ENCODE measurements at places on chromosomes 1 and 21. TPM values are rescaled to one million over a fixed set of nuclear protein-coding genes. Genes with fewer than 3 reads are reported as not detected.

The PTP4A2 gene
- 379 TPM for total RNA-seq

The GDAP2 gene
- 17.9 TPM for total RNA-seq

- H3K27me3 ChIP-seq: no peaks in the 10 kb centered on the region
- H3K36me3 ChIP-seq: peaks cover 77% of the 10 kb centered on the region
- H3K4me1 ChIP-seq: peaks cover 18% of the 10 kb centered on the region
- H3K27ac ChIP-seq: no peak overlapping the region
- H3K4me3 ChIP-seq: no peak overlapping the region
These were observed 15.9 kb downstream of the AKIRIN1 start for GRCh38 chr1:39006726-39007645.

- H3K36me3 ChIP-seq: 0 out of 2 replicates have a peak, but pooled peaks cover 3% of the 10 kb centered on the region
- H3K27ac ChIP-seq: no peak overlapping the region
- no peak overlapping the region for H3K4me3 ChIP-seq
- no peak for DNase-seq
- no peaks in the 10 kb centered on the region for H3K4me1 ChIP-seq
These were observed 5.2 kb downstream of the SRM start for GRCh38 chr1:11054666-11055065.

DNA sequence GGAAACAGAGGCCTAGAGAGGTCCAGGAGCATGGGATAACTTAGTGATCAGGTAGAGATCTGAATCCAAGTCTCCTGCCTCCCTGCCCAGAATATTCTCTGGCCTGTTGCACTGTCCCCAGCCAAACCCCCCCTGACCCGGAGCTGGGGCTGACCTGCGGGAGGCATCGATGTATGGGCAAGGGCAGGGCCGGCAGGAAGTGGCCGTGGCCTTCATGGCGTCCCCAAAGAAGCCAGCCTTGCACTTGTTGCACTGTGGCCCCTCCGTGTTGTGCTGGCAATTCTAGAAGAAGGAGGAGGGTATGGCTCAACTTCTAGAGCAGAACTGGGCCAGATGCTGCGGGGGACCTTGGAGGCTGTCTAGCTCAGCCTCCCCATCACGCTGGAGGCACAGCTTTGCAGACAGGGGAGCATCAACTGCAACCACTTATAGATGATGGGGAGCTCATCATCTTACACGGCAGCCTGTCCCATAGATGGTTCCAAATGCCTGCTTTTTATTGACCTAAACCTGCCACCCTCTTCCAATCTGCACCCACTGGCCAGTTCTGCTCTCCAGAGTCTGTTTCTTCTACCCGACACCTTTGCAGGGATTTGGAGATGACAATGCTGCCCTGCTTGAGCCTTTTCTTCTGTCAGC is 58.2 kb downstream of the HSPG2 start:
- no peak overlapping the region for H3K4me3 ChIP-seq
- peaks cover 73% of the 10 kb centered on the region for H3K36me3 ChIP-seq

DNA sequence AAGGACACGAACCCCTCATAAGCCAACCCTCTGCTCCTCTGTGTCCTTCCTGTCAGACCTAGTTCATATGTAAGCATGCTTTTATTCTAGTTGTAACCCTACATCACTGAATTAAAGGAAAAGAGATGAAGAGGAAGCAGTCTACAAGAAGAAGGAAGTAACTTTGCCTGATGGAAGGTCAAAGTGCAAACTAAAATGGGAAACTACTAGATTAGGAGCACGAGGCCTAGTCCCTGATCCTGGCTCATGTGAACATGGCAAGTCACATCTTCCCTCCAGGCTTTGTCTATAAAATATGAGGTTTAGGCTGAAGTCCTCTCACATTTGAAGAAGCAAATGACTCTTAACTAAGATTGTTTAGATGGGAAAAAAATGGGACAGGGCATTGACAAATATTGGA is 13.2 kb downstream of the ZMYND12 start:
- H3K36me3 ChIP-seq: no peaks in the 10 kb centered on the region
- no peak for DNase-seq
- H3K4me3 ChIP-seq: no peak overlapping the region
- no peaks in the 10 kb centered on the region for H3K27me3 ChIP-seq
- H3K4me1 ChIP-seq: 0 out of 2 replicates have a peak, but pooled peaks cover 3% of the 10 kb centered on the region

DNA sequence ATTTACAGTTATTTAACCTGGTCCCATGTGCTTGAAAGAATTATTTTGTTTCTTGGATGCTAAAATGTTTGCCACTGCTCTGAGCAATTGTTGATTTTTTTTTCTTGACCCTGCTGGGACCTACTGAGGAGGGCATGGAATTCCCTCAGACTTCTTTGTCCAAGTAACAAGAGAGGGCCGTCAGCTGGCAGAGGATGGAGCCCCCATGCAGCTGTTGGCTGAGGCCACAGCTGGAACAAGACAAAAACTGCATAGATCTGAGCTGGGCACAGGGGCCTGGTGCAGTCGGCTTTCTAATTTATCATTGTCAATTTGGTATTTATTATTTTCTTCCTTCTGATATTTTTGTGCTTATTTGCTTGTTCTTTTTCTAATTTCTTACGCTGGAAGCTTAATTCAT is 39.6 kb upstream of the ABCG1 start:
- H3K4me3 ChIP-seq: no peak overlapping the region
- DNase-seq: no peak
- H3K4me1 ChIP-seq: no peaks in the 10 kb centered on the region
- no peaks in the 10 kb centered on the region for H3K36me3 ChIP-seq
- H3K27me3 ChIP-seq: peaks cover 10% of the 10 kb centered on the region

DNA sequence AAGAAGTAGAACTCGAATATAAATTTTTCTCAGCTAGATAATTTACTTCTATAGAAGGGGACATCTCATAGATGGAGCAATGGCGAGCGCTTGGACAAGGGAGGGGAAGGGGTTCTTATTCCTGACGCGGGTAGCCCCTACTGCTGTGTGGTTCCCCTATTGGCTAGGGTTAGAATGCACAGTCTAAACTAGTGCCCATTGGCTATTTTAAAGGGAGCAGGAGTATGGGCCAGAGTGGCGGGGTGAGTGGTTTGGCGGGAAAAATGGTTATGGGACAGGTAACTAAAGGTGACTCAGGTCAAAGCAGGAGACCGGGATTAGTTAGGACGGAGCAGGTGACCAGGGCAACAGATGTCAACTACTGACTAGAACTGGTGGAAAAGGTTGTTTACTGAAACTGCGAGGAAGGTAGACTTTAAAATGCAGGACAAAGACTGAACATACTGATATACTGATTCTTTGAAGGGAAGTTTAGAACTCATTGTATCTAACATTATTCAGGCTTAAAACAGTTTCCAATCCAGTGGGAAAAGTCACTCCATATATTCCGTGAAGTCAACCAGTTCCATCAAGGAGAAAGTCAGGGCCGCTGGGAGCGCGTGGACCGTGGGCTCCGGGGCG is 940 bp upstream of the ATAD3A start:
- no peaks in the 10 kb centered on the region for H3K4me1 ChIP-seq
- DNase-seq: peak; percentile 28
- peak overlapping the region; percentile 84 for H3K4me3 ChIP-seq
- peak overlapping the region; percentile 94 for H3K27ac ChIP-seq
- H3K27me3 ChIP-seq: no peaks in the 10 kb centered on the region

DNA sequence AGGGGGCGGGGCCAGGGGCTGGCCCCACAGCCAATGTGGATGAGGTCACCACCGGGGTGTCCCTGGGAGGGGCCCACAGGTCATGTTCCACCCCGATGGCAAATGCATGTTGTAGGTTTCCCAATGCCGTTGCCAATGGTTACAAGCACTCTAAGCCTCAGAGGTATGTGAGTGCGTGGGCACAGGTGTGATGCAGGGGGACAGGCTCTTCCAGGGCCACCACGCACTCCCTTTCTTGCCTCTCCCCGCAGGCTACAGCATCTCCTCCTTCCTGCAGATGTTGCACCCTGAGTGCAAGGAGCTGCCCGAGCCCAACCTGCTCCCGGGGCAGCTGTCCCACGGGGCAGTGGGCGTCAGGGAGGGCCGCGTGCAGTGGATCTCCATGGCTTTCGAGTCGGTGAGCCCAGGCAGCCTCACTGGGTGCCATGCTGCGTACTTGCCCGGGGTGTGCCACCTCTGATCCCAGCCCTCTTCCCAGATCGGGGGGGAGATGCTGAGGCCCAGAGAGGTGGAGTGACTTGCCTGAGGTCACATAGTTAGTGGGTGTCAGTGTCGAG is 52.4 kb downstream of the DISP3 start:
- no peaks in the 10 kb centered on the region for H3K4me1 ChIP-seq
- no peak overlapping the region for H3K27ac ChIP-seq
- no peak overlapping the region for H3K4me3 ChIP-seq
- no peaks in the 10 kb centered on the region for H3K27me3 ChIP-seq

Data from GM23248 (cell line).